ENCODE measurements at places on chromosomes 7 and 10.

DNA sequence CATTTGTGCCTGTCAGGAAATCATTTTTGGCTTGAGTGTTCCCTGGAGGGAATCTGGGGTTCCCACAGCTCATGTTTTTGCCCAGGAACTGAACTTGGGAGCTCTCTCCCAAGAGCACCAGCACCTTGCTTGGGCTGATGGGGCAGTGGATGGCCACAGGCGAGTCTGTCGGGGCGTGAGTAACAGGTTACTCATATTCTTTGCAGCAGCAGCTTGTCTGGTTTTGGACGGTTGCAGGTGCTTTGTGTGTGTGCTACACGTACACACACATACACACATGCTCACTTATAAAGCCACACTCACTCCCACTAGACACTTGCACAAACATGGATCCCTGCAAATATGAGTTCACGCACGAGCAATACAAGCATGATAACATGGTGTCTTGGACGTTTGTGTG lies 2.9 kb upstream of the PALD1 start:
- DNase-seq, result no peak

- no peak for DNase-seq
Measured at GRCh38 chr10:34116220-34116641, 698.9 kb downstream of the PARD3 start.

DNA sequence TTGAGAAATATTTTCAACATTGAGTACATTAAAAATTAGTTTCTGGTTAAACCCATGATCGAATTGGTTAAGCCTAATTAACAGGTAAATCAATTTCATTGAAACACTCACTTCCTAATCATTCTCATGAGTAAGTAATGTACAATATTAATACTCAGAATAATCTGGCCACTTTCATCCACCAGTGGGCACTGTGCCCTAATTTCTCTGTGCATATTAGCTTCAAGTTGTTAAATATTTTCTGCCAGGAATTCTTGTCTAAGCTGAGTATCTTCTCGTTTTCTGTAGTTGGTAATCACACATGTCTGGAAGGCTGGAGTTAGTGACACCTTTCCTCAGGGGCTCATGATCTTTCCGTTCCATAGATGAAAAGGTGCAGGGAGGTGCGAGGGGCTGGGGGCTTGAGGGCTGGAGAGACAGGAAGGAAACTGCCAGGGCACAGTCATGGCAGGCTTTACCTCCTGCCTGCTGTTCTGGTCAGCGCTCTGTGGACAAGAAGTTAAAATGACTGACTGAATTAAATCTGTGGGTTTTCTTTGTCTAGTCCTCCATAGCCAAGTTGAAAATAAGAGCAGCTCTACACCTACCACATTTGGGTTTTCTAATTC lies 71.9 kb downstream of the WIPF3 start:
- peak; percentile 21 for DNase-seq

GRCh38 chr10:85926986-85927385 lies 439.6 kb downstream of the GRID1 start:
- no peak for DNase-seq

GRCh38 chr7:156607332-156608172 lies 33.0 kb upstream of the RNF32 start:
- no peak for DNase-seq

GRCh38 chr7:112019932-112020331 lies 186.3 kb downstream of the DOCK4 start:
- DNase-seq, result no peak

- no peak for DNase-seq
Measured at GRCh38 chr7:69702357-69702756, 104.1 kb downstream of the AUTS2 start.

GRCh38 chr7:3158341-3158760 lies 114.7 kb upstream of the CARD11 start:
- DNase-seq, result no peak

DNA sequence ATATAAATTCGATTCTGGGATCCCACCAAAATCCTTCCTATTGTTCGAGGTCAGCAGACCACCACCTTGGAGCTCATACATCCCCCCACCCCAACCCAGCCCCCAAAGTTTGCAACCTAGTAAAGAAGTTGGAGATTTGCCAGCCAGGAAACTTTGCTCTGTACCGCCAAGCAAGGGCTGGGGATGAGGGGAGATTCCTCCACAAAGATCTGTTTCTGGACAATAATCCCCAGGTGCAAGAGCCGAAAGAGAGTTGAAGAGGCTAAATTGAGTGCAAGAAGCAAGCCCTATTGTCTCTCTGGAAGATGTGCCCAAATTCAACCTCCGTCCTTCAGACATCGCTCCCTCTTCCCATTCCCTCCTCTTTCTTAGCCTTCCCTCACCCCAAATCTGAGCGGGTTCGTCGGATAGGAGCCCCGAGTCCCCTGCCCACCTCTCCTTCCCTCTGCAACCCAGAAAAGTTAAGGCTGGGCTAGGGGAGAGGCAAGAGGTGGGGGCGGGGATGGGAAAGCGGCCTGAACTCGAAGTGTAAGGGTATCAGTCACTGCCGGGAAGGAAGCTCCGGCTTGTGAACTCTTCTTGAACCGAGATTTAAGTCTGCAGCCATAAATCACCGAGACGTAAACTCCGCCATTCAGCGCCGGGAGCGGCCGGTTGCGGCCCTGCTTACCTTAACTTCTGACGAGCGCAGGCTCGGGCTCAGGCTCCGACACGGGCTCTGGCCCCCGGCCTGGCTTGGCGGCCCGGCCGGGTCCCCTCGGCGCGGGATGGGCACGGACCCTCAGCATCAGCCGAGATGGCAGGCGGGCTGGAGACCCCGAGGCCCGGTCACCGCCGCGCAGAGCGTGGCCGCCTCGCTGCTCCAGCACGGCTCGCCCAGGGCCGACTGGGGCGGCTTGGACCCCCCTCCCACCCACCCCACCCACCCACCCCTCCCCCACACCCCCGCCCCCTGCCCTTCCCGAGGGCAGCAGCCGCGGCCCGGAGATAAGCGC lies 10.8 kb upstream of the HOXA2 start:
- peak; percentile 35 for DNase-seq

GRCh38 chr7:70787771-70788170 lies 344.2 kb upstream of the GALNT17 start:
- DNase-seq, result no peak

GRCh38 chr10:131591936-131592335 lies 280.4 kb upstream of the TCERG1L start:
- DNase-seq, result no peak

- DNase-seq, result no peak
Measured at GRCh38 chr10:19221216-19221615, 172.6 kb downstream of the MALRD1 start.

DNA sequence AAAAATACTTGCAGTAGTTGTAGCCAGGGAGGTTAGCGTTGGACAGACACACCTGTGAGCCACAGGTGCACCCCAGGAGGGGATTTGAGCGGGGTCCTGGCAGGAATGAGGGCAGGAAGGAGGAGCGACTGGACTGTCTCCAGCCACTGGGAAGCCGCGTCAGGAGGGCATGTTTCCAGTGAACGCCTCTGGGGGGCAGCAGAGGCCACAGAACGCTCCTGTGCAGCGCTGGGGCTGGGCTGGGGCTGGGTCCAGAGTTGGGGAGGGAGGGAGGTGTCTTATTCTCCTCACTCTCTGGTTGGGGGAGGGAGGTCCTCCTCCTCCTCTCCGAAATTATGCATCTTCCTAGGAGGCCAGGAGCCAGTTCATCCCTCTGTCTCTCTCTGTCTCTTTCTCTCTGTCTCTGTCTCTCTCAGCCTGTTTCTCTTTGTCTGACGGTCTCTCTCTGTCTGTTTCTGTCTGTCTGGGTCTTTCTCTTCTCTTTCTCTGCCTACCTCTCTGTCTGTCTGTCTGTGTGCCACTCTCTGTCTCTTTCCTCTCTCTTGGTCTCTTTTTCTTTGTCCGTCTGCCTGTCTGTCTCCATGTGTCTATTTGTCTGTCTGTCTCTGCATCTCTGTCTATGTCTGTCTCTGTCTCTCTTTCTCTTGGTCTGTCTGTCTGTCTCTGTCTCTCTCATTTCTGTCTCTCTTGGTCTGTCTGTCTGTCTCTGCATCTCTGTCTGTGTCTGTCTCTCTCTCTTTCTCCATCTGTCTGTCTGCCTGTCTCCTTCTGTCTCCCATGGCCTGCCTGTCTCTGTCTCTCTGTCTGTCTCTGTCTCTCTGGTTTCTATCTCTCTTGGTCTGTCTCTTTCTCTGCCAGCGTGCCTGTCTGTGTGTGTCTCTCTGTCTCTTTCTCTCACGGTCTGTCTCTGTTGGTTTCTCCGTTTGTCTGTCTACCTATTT lies 9.9 kb upstream of the PSMG3 start:
- peak; percentile 71 for DNase-seq

- no peak for DNase-seq
Measured at GRCh38 chr10:4131407-4132215, 346.6 kb upstream of the KLF6 start.

DNA sequence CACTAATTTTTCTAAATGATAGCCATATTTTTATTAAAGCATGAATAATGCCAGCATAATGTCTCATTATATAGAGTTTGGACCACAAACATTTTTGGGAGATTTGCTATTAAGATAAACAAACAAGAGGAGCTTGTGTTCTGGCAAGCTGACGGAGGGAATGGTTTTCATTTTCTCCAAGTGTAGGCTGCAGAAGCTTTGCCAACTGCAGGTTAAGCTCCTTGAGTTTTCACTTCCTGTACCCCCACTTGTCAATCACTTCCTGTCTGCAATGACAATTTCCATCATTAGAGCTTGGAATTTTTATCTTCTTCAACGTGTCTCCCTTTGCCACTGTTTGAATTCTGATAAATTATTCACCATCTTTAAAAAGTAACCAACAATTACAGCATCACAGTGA lies 13.4 kb downstream of the EBF3 start:
- no peak for DNase-seq

Data from NCI-H2081 (cell line).